ENCODE measurements at places on chromosomes 7 and 10.

- DNase-seq: no peak
Observed at GRCh38 chr7:12074889-12075288, 136.2 kb upstream of the TMEM106B start.

DNA sequence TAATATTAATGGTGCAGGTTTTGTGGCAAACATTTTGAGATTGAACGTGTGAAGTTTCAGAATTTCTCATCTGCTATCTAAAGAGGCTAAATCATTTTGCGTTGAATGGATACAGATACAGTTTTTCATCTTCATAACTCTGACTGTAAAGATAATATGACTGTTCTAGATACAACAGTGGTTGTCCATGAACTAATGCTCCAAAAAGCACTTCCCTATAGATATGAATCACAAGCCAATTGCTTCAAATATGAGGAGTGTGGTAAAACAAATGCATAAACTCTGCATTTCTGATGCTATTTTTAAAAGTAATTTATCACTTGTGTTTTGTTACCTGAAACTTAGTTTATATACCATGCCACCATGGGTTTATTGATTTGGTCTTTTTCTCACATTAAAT lies 750.1 kb downstream of the MAGI2 start:
- no peak for DNase-seq

- no peak for DNase-seq
Observed at GRCh38 chr10:132148261-132149251, 38.2 kb upstream of the DPYSL4 start.

DNA sequence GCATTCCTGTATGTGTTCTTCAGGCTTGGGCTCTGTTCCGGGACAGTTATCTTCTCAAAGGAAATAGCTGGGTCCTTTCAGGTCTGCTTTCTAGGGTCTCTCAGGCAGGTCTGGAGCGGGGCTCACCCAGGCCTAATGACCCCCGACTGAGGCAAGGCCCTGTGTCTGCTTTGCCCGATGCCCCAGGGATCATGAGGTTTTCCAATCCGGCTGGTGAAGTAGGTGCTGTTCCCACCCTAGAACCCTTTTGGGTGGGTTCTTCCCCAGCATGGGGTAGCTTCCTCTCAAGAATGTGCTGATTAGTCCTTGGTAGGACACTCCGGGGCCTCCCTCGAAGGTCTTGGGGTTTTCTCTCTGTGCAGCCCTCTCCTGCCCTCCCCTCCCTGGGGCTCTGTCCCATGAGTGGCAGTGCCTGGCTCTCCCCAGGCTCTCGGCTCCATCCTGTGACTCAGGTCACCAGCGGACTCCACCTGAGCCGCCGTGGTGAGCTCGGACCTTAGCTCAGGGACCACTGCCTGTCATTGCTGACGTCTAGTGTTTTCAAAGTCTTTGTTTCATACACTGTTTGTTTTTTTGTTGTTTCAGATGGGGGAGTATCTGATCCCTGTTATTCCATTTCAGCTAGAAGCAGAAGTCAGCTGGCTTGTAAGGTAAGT lies 71.0 kb upstream of the NKX6-2 start:
- DNase-seq: no peak

DNA sequence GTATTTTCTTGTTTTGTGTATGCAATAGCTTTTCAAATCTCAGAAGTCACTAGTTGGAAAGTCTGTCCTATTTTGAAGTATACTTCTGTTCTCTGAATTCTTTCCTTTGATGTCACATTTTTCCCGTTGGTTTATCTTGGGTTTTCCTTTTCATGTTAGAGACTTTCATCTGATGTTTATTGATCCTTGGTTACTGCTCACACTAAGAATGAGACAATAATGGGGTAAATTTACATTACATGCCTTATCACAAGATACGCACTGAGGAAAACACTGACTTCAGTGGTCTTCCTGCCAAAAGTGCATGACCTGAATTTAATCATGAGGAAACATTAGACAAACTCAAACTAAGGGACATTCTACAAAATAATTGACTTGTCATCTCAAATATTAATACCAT lies 63.5 kb upstream of the C1GALT1 start:
- DNase-seq: no peak

Data from DMS 273 treated with DMSO at 0.1 percent for 48 hours (cell line).